GM23248 (cell line): ENCODE measurements at places on chromosomes 1 and 21. TPM values are rescaled to one million over a fixed set of nuclear protein-coding genes. Genes with fewer than 3 reads are reported as not detected.

GRCh38 chr1:84996846-84997666, at the start of gene MCOLN2:
Gene MCOLN2, minus strand, starts transcription at chr1:84997113. Its CDS starts 241 bp downstream, at chr1:84996872.
- peak; percentile 65 for DNase-seq

DNA sequence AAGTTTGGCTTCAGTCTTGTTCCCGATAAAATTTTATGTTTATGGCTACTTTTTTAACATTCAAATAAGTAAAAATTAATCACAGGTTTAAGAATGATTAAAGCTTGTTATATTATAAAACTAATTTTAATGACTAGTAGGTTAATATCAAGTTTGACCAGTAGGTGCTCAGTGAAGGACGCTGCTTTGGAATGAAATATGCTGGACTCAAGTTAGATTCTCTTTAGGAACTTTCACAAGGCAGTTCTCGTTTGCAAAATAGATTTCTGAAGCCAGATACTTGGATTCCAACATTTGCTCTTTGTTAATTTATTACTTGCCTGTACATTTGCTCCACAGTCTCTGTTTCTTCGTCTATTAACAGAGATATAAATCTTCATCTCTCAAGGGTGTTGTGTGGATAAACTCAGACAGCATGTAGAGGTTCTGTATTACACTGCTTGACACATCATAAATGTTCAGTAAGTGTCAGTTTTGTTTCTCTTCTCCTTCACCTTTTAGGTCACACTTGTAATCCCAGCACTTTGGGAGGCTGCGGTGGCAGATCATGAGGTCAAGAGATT, 432.8 kb upstream of the CHRM3 start:
- DNase-seq = peak; percentile 4

- DNase-seq = no peak
Observed at GRCh38 chr1:168467452-168467851, 76.3 kb downstream of the XCL2 start.

DNA sequence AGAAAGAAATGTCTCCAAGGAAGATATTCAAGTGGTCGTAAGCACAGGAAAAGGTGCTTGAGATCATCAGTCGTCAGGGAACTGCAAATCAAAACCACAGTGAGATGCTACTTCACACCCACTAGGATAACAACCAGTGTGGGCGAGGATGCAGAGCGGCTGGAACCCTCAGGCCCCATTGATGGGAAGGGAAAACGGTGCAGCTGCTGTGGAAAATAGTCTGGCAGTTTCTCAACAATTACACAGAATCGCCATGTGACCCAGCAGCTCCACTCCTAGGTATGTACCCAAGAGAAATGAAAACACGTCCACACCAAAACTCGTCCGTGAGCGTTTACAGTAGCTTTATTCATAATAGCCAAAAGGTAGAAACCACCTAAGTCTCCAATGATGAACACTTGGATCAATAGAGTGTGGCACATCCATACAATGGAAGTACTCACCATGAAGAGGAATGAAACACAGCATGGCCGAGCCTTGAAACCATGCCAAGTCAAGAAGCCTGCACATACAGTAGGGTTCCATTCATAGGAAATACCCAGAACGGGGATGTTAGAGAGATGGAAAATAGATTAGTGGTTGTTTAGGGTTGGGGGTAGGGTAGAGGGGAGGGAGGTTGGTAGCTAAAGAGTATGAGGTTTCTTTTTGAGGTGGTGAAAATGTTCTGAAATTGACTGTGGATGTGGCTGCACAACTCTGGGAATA, 6.1 kb downstream of the DFFB start:
- no peak for DNase-seq

GRCh38 chr1:219575563-219575962, 37.3 kb downstream of the ZC3H11B start:
- DNase-seq = no peak

FAM72C gene
- 0.32 TPM in 1 of 2 replicates, not detected in the other for total RNA-seq

DNA sequence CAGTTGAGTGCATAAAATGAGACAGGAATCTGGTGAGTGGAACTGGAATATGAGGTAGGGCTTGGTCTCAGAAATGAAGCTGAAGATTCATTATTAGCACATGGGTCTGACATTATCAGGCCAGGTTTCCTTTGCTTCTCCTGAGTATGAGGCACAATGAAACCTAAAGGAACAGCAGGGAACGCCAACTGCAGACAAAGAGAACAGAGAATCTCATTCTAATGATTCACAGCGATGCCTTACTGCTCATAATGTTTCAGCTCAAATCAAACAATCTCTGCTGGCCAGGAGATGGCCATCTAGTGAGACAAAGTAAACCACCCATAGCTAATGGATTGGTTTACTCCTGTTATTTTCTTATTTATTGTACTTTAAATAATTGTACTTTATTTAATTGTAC, 133.5 kb downstream of the C1orf21 start:
- DNase-seq = peak; percentile 66

- no peak for DNase-seq
Observed at GRCh38 chr1:46158312-46159281, 16.3 kb upstream of the TSPAN1 start.

AUNIP gene
- 1.6 and 2.2 TPM in 2 replicates for total RNA-seq

- peak; percentile 72 for DNase-seq
Observed at GRCh38 chr1:101309334-101310311, 72.8 kb downstream of the S1PR1 start.
